CD4-positive, alpha-beta T cell treated with Interleukin-10 for 1 hour (primary cell): ENCODE measurements at places on chromosomes 5 and 9.

DNA sequence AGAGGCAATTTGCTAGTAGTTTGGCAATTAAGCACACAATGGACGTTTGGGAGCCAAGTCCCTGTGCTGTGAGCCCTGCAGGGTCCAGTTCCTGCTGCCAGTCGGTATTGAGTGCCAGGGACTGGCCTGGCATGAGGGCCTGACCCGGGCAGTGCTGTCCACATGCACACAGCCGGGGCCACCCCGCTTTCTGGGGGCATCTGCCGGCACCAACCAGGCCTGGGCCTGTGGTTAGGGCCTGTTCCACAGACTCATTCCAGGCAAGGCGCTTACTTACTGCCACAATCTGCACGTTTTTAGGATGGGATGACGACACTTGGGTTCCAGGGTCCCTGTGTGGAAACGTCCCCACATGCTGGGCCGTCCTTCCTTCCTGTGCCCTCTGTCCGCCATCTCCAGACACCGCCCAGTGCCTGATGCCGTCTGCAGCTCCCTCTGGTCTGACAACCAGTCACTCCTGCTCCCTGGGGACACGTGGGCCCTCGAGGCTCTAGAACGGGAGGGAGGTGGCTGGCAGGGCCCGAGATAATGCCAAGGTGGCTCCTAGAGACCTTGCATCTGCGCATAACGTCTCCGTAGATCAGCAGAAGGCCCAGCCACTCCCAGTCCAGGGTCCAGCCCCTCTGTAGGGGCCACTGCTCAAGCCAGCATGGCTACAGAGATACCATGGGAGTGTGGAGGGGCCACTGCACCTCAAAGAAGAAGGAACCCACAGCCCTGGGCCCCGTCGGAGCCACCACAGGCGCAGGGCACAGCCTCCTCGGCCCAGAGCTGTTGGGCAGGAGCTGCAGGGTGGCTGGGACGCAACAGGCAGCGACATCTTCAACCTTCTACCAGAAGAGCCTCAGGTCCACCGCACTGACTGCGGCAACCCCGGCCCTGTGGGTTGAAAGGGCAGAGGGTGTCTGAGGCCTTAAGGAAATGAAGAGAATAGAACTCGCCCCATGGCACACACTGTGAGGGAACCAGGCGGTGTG, 24.7 kb downstream of the SLC9A3 start:
- DNase-seq: no peak

GRCh38 chr5:38598994-38599617, 42.7 kb upstream of the LIFR start:
- DNase-seq: no peak

DNA sequence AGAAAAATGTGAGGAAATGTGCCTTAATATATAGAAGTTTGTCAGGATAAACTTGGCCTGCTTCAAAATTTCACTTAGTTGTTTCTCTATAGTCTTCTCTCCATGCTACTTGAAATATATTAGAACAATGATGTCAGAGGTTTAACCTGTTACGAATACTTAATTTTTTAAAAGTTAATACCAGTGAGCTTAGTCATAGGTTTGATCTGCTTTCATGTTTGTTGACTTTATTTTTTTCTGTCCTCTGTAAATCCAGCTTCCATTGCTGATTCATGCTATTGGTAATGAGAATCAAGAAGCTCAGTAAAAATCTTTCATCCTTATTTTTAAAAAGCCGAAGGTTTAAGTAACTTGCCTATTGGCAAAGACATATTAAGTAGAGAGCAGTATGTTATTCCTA, 27.9 kb downstream of the BDP1 start:
- DNase-seq: no peak

GRCh38 chr9:114460513-114461199, 44.6 kb downstream of the WHRN start:
- no peak for DNase-seq

DNA sequence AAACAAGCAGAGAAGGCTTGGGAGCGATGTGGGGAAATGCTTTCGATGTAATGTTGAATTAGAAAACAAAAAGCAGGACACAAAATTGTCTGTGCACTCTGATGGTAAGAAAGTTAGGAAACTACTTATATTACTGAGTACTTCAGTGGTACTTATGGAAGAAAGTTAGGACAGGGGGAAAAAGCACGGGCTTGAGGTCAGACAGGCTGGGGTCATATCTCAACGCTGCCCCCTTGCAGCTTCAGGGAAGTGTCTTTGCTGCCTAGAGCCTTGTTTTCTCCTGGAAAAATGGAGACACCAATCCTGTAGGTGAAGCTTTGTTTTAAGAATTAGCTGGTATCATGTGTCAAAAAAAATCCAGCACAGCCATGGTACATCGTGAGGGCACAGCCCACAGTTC, 23.0 kb downstream of the NEURL1B start:
- no peak for DNase-seq

DNA sequence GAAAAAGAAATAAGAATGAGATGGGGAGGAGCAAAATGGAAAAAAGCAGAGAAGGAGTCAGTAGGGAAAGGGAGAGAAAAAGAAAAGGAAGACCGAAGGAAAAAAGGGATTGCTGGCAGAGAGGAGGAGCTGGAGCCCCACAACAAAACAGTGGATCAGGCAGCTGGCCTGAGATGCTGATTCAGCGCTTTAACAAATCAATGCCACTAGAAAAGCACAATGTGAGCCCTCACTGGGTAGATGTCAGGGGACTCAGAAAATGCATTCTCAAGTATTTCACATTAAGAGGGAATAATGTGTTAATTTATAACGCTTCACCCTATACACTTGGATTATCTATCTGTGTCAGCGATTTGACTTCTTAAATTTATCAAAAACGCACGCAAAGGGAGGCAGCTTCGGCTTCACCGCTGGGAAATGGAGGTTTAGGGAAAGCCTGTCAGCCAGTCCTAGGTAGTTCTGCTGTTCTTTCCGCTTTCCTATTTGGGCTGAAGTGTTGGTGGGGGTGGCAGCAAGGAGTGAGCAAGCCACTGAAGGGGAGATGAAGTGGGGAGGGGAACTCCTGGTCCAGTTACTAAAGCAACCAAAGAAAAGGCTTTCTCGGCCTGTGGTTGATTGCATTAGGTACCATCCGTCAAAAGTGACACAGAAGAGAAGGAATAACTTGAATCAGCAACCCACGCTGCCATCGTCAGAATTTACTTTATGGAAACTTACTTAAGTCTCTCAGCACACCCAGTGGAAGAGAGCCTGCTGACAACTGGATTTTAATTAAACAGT, 161.6 kb downstream of the BNC2 start:
- DNase-seq: no peak

DNA sequence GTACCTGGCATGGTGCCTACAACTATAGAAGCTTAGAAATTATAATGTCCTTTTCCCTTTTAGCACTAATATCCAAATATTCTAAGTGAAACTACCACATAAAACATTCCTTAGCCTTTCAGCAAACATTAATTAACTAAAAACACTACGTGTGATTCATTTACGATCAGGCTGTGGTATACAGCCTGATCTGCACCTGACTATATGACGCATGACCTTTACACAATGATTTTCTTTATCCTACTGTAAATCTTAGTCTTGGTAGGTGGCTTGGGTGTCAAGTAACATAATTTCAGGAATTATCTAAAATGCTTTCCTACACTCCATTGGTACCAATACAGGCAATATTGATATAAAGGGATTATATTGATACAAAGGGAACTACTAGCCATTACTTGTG, 686.7 kb downstream of the DTWD2 start:
- DNase-seq: no peak

- no peak for DNase-seq
These were observed 113.4 kb downstream of the HSD17B3 start for GRCh38 chr9:96188571-96188970.

- DNase-seq: no peak
These were observed 157.4 kb downstream of the RMI1 start for GRCh38 chr9:84137968-84138367.

DNA sequence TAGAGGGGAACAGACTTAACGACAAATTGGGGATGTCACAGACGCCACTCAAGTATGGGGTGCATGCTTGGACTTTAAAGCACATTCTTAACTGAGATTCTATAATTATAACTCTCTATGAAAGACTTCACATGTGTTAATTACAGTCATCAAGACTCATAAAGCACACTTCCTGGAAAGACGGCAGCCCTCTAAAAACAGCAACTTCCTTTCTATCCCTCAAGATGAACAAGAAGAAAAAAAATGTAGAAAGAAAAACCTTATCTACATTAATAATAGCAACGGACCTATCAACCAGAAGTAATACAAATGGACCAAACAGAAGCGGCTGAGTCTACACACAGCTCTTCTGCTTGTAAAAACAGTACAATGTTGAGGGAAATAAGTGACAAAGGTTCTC, 21.2 kb downstream of the GNAQ start:
- DNase-seq: peak; percentile 16

DNA sequence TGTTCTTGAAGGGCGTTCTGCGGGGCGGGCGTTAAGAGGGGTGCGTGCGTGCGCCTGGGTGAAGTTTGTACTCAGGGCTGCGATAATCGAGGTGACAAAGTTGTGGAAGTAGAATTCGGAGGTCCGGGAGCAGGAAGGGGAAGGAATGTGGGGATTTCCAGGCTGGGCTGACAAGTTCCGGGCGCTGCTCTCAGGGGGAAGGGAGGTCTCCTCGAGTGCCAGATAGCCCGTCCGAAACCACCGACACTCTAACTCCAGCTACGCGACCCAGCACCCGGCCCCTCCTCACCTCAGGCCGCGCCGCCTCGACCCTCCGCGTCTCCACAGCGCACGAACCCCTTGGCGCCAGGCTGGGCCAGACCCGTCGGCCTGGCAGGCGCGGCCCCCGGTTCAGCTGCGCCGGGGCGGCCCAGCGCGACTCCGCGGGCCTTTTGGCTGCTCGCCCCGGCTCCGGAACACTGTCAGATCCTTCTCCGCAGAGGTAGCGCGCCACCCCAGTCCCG, at the start of gene IL6ST:
Gene IL6ST, minus strand, starts transcription at position 469 of the 503 bp plus-strand sequence. CDS start 18,685 bp downstream, outside the sequence.
- DNase-seq: peak; percentile 61

DNA sequence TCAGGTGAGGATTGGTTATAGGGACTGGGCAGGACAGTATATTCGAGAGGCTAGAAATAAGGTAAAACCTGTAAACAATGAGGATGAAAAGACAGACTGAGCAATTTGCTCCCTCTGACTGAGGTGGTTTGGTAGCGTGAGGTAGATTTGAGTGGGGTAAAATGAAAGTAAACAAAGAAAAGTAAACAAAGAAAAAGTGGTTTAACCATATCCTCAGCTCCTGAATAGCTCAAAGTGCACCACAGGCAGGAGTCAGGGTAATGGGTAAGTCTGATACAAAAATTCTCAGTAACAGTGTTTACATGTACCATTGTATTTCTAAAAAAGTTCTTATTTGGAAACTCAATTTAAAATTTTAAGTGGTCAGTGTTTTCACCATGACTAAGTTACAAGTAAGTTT, 203.1 kb upstream of the ARRDC3 start:
- DNase-seq: no peak

DNA sequence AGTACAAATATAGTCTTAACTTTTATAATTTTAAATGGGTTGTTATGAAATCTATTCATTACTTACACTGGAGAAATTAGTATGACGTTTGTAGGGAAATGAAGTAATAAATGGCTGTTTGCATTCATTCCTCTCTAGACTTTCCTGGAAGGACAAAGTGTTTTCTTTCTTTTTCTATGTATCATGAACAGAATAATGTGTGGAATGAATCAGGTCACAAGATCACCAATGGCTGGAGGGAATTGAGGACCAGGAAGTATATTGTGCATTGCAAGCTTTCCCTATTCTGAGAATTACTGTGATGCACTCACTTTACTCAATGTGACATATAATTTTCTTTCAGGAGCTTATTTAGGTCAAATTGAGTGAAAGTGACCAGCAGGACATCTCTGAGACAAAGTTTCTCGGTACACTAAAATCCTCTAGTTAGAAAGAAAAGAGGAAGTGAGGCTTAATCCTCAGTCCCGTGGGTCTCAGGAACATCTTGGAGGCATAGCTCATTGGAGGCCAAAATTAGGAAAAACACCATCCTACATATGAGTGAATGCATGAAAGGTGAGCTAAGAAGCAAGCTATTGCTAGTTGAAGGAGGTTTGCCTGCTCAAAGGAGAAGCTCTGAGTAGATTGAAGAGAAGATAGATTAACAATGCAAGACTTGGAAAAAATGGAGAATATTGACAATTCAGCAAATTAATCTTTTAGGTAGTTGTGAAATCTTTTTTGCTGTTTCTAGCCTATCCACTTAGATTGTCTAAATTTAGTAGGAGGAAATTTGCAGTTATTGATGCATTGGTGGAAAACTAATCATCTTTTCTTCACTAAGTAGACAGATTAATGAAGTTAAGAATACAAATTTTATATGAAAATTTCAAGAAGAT, 28.0 kb downstream of the ERAP2 start:
- no peak for DNase-seq

DNA sequence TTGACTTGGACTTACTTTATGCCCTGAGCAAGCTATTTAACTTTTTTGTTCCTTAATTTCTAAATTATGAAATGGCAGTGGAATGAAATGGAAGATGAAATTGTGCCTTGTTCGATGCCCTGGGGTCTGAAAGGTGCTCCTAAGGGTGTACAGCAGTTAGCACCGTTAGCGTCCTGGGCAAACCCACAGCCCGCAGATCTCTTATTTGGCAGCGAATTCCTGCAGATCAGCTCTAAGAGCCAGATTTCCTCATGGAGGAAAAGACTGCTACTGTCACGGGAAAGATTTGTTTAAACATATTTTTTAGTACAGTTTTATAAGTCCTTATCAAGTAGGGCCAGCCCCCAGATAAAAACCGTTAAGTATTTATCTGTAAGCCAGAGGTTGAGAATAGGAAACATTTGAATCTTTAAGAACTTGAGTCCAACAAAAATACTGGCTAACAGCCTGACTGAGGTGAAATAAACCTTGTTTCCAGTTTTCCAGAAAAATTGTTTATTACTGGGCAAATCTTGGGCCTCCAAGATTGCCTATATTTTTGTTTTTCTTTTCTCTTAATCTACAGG, 216.5 kb upstream of the DMRT1 start:
- DNase-seq: no peak

DNA sequence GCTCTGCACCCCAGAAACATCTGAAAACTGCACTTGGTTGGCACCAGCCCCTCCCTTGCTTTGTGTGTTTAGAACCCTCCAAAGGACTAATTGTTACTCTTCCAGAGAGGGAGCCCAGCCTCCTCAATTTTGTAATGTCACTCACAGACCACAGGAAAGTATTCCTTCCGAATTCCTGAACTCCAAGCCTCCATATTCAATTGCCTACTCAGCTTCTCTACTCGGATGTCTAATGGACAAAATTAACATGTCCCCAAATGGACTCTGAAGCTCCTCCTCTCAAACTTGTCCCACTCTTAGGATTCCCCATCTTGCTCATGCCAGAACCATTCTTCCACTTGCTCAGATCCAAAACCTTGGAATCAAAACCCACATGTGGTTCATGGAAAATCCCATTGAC, 3.9 kb upstream of the TMEM171 start:
- no peak for DNase-seq

GRCh38 chr5:136374638-136375037, 9.3 kb upstream of the TRPC7 start:
- no peak for DNase-seq

GRCh38 chr5:179953987-179954386, 46.3 kb upstream of the TBC1D9B start:
- DNase-seq: no peak

GRCh38 chr9:90826326-90827020, 24.9 kb downstream of the SYK start:
- DNase-seq: no peak
